ENCODE measurements at places on chromosomes 4 and X. TPM values are rescaled to one million over a fixed set of nuclear protein-coding genes. Genes with fewer than 3 reads are reported as not detected.

The CDKL2 gene
- total RNA-seq = 0.14 TPM

The DMD gene
- total RNA-seq = 2.4 TPM

The NAP1L5 gene
- total RNA-seq = 5.6 TPM

The FDCSP gene
- total RNA-seq = not detected

The CPE gene
- 1.1 TPM for total RNA-seq

The COX7B2 gene
- not detected for total RNA-seq

- no peak for DNase-seq
These were observed 161.8 kb downstream of the RAP1GDS1 start for GRCh38 chr4:98423009-98423408.

DNA sequence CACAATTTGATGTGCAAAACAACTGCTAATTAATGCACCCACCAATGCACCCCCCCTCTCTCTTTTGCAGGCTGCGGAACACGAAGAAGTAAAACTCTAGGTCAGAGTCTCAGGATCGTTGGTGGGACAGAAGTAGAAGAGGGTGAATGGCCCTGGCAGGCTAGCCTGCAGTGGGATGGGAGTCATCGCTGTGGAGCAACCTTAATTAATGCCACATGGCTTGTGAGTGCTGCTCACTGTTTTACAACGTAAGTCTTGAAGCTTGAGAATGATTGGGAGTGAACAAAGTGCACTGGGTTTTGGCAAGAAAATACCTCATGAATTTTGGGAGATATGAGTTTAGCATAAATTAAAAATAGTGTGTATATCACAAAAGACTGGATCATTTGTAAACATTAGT lies 28.9 kb downstream of the TMPRSS11E start:
- DNase-seq = no peak

GRCh38 chr4:40307627-40308497 lies 27.3 kb upstream of the CHRNA9 start:
- no peak for DNase-seq

DNA sequence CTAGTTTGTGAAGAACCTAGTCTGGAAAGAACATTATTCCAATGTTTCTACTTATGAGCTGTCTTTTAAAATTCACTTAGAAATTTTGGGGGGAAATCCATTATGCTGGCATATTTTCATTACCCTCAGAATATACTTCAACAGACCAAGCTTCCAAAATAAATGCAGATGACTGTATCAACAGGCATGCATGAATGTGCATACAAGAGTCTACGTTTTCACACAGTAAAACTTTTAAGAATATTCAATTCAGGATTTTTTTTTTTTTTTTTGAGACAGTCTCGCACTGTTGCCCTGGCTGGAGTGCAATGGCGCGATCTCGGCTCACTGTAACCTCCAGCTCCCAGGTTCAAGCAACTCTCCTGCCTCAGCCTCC lies 49.7 kb downstream of the ABCG2 start:
- no peak for DNase-seq

- no peak for DNase-seq
These were observed 792 bp downstream of the PPP1R3F start for GRCh38 chrX:49270249-49270921.

DNA sequence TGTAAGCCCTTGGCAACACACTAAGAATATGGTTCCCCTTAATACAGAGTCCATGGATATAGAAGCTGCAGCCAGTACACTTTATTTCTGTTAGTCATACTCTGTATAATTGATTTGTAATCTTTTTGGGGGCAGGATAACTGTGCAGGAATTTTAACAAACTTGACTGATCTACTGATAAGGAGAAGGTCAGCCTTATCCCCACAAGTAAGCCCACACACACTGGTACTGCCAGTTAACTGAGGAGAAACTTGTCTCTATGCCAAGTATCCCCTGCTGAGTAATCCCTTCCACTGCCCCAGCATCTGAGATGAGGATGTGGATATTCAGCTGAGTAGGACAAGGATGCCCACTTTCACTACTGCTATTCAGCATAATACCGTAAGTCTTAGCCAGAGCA lies 154.9 kb upstream of the CXXC4 start:
- DNase-seq = no peak

GRCh38 chrX:41118156-41118555 lies 32.9 kb downstream of the USP9X start:
- no peak for DNase-seq

DNA sequence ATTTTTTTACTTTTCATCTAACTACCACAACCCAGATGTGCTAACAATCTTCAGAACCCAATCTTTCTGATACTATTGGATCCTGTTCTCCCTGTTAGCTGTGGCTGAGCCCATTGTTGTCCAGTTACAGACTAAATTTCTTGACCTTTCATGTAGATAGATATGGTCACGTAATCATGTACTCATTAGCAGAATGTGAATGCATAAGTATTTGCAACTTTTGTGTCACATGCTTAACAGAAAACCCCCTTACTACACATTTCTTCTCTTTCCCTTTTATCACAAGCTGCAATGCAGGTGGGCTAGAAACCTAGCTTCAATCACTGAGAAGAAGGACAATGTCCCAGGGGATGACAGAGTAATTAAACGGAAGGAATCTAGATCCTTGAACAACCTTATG lies 13.1 kb upstream of the FAM13A start:
- DNase-seq = no peak

DNA sequence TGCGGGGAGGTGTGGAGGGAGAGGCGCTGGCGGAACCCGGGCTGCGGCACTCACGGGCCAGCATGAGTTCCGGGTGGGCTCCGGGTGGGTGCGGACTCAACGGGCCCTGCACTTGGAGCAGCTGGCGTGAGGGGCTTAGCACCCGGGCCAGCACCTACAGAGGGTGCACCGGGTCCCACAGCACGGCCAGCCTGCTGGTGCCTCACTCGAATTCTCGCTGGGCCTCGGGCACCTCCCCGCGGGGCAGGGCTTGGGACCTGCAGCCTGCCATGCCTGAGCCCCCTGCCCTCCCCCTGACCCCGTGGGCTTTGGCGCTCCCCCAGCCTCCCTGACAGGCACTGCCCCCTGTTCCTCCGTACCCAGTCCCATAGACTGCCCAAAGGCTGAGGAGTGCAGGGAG lies 10.8 kb upstream of the CAMK2D start:
- DNase-seq = no peak

DNA sequence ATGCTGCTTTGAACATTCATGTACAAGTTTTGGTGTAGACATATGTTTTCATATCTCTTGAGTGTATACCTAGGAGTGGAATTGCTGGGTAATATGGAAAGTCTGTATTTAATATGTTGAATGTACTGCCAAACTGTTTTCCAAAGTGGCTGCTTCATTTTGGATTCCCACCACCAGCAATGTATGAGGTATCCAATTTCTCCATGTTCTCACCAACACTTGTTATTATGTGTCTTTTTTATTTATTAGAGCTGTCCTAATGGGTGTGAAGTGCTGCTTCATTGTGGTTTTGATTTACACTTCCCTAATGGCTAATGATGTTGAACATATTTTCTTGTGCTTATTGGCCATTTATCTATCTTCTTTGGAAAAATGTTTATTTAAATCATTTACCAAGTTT lies 60.4 kb downstream of the BCOR start:
- no peak for DNase-seq

DNA sequence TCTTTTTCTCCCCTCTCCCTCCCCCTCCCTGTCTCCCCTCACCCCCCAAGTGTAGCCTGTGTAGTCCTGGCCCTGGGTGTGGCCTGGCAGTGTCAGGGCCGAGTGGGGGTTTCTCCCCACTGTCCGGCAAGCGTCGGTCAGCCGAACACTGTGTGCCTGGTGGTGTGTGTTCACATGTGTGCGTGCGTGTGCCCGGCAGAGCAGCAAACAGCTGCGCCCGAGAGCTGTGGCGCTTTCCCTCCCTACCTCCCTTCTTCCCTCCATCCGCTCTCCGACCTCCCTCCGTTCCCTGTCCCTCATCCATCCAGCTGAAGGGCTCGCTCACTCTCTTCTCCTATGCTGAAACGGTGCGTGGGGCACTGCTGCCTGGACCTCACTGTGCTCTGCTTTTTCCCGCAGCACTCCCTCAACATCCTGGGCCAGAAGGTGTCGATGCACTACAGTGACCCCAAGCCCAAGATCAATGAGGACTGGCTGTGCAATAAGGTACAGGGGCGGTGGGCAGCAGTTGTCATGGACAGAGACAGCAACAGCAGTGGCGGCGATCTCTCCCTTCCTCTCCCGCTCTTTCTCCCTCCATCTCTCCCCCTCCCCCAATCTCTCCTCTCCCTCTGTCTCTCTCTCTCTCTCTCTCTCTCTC lies 17.4 kb upstream of the UBA1 start:
- no peak for DNase-seq

DNA sequence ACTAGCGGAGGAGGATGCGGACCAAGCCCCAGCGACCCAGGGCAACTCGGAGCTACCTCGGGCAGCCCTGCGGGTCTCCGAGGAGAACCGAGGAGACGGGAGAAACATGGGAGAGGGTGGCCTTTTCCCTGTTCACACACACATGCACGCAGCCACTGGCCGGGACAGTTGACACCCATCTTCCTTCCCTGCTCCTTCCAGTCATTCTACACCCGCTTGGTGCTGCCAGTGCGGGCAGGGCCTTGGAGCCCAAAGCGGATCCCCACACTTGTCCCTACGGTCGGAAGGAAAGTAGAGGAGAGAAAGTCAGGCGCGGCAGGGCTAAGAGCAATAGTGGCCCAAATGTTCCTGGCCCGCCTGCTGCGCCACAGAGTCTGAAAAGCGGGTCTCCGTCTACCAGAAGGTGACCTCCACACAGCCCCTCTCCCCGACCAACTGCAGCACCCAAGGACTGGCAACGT lies 1.1 kb upstream of the PPP3CA start:
- no peak for DNase-seq

DNA sequence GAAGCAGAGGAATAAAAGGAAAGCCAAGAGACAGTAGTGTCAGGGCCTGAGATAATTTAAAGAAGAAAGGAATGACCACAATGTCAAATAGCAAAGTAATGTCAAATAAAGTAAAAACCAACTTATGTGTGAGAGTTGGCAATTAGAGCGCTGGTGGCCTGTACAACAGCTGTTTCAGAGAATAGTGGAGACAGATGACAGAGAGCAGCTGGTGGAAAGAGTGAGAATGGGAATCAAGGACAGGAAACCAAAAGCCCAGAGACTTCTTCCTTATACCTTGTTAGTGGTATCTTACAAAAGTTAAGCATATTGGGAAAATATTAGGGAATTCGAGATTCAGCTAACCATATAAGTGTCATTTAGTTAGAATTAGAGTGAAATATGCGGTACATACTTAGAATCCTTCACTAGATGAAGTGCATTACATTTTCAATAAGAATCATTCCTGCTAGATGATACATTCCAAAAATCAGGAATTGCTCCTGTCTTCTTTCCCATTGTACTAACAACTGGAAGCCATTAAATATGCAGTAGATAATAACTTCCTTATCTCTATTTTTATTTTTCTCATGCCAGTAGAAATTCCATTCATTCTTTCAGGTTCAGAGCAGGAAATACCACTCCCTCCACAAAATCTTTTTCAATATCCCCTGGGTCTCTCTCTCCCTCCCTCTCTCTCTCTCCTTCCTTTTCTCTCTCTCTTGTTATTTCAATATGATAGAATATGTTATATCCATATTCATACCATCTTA lies 525.4 kb downstream of the CENPC start:
- DNase-seq = no peak

GRCh38 chr4:97911236-97911906 lies 231.9 kb downstream of the STPG2 start:
- no peak for DNase-seq

GRCh38 chrX:672931-673330 lies 42.3 kb downstream of the SHOX start:
- no peak for DNase-seq
